ENCODE measurements at places on chromosomes 4 and X.

- no peak for DNase-seq
These were observed 286.9 kb upstream of the FGF16 start for GRCh38 chrX:77160301-77160700.

DNA sequence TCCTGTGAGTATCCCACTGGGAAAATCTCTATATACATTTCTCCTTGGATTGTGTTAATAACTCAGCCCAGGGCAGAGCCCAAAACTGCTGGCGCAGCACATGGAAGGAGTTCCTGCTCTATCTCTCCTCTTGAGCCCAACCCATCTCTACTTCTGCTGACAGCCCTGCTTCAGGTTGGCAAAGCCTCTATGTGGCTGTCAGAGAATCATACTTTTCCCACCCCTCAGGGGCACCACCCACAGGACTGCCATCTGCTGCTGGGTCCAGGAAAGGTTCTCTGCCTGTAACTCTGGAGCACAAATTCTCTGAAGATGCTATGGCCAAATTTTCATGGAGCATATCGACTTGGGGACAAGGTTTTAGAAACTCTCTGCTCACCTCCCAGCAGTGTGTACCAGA lies 278.5 kb upstream of the EMCN start:
- no peak for DNase-seq

DNA sequence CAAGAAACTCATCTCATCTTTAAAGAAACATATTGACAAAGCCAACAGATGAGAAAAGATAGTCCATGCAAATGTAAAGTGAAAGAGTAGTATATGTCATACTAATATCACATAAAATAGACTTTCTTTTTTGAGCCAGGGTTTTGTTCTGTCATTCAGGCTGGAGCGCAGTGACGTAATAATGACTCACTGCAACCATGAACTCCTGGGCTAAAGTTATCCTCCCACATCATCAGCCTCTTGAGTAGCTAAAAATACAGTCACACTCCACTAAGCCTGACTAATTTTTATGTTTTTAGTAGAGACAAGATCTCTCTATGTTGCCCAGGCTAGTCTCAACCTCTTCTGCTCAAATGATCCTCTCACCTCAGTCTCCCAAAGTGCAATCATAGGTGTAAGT lies 51.8 kb upstream of the TRAM1L1 start:
- no peak for DNase-seq

GRCh38 chr4:107317611-107318010 lies 281.5 kb upstream of the DKK2 start:
- no peak for DNase-seq

GRCh38 chr4:76920715-76921114 lies 22.8 kb upstream of the SOWAHB start:
- no peak for DNase-seq

GRCh38 chr4:109315818-109316217 lies 13.4 kb upstream of the COL25A1 start:
- DNase-seq, result no peak
